MCF 10A (cell line): ENCODE measurements at places on chromosomes 6 and 20. TPM values are rescaled to one million over a fixed set of nuclear protein-coding genes. Genes with fewer than 3 reads are reported as not detected.

The PACSIN1 gene
- not detected in 2 replicates for total RNA-seq

The C6orf58 gene
- total RNA-seq: not detected in 2 replicates

The DEFB124 gene
- total RNA-seq: not detected in 2 replicates

The FAM209B gene
- not detected in 2 replicates for total RNA-seq

The C6orf52 gene
- 5.0 and 6.5 TPM in 2 replicates for total RNA-seq

The ULBP1 gene
- total RNA-seq: not detected in 2 replicates

The PPP1R16B gene
- total RNA-seq: not detected in 2 replicates

The TMEM200A gene
- not detected in 2 replicates for total RNA-seq

The BACH2 gene
- 7.5 and 9.9 TPM in 2 replicates for total RNA-seq

The KIF25 gene
- total RNA-seq: not detected in 2 replicates

The BPIFB2 gene
- not detected in 2 replicates for total RNA-seq

The NPEPL1 gene
- total RNA-seq: 23.4 and 25.8 TPM in 2 replicates

The C20orf204 gene
- total RNA-seq: 1.1 and 2.0 TPM in 2 replicates

The UBD gene
- not detected in 2 replicates for total RNA-seq

The MTO1 gene
- total RNA-seq: 50.8 and 51.4 TPM in 2 replicates

The AIF1 gene
- not detected in 2 replicates for total RNA-seq

The DOK5 gene
- total RNA-seq: not detected in 2 replicates

The TREML4 gene
- not detected in 2 replicates for total RNA-seq

The DSN1 gene
- total RNA-seq: 7.8 and 8.4 TPM in 2 replicates

The HSP90AB1 gene
- total RNA-seq: 546 and 577 TPM in 2 replicates

The DAAM2 gene
- total RNA-seq: not detected in 2 replicates

The WFDC5 gene
- not detected in 2 replicates for total RNA-seq

The CDK5RAP1 gene
- total RNA-seq: 41.0 and 45.0 TPM in 2 replicates

The ZNF391 gene
- total RNA-seq: 6.2 and 8.3 TPM in 2 replicates

The FAM229B gene
- 10.8 and 11.3 TPM in 2 replicates for total RNA-seq

The KCNK16 gene
- total RNA-seq: not detected in 2 replicates

The MYBL2 gene
- total RNA-seq: 16.4 and 44.3 TPM in 2 replicates

The RIMS1 gene
- total RNA-seq: not detected in 2 replicates

The GSTA1 gene
- total RNA-seq: not detected in 2 replicates

The FAM83B gene
- total RNA-seq: 22.3 and 25.4 TPM in 2 replicates
